ENCODE measurements at places on chromosomes 2 and 18.

GRCh38 chr2:144210076-144210475 is 309.8 kb downstream of the ZEB2 start:
- DNase-seq = no peak

DNA sequence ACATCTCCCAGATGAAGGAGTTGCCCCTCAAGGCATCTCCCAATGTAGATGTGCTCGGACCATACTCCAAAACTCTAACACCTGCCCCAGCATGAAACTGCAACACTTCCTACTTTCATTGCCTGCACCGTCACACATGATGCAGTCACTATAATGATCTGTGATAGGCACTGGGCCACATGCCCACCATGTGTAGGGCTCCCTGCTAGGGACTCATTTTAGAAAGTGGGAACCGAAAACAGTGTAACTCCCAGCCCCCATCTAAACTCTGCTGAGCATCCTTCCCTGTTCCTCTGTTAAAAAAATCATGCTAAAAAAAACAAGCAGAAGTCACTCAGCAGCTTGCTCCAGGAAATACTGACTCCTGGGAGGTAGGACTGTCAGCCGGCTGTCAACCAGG is 496.1 kb upstream of the RAB6C start:
- no peak for DNase-seq

DNA sequence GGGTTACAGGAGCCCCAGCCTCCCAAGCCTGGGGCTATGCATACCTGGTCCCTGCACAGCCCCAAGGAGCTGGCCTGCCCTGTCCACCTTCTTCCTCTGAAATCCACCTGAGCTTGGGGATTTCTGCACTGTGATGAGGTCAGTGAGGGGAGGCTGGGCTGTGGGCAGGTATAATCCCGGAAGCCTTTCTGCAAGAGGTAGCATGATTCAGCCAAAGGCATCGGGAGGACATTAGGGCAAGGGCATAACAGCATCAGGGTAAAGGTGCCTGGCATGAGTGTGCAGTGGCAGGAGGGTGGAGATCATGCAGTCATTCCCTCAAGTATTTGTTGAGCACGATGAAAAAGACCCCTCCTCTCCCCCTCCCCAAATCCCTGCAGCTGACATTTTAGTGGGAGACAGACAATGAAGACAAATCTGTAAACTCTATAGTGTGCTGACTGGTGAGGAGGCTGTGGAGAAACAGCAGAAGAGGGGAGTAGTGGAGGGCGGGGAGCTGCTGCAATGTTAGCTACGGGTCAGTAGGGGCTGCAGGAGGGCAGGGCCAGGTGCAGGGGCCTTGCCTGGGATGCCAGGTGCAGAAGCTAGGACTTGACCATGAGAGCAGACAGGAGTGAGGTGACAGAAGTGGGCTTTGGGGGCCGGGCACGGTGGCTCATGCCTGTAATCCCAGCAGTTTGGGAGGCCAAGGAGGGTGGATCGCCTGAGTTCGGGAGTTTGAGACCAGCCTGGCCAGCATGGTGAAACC is 18.7 kb downstream of the ZFP36L2 start:
- no peak for DNase-seq

DNA sequence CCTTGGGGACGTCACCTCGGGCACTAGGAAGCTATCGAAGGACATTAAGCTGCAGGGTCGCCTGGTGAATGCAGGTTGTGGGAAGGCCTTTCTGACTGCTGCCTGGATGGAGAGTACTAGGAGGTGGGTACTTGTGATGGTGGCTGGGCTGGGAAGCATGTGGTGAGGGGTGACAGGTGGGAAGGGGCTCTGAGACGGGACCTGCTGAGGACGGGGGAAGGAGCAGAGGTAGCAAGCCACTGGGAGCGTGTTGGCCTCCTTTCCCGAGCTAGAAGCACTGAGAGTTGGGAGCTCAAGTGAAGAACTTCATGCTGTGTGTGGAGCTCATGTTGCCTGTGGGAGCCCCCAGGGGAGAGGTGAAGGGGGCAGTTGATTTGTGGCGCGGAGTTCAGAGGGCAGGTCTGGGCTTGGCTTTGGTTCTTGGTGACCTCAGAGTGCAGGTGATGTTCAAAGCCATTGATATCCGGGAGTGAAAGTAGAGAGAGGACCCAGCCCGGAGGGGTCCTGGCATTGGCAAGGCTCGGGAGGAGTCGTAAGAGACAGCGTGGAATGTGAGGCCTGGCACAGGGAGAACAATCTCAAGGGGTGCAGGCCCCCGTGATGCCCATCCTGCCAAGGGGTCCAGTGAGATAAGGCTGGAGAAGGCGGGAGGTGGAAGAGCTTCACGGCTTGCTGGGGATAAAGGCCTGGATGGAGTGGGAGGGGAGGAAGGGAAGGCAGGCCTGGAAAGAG is 13.2 kb downstream of the MROH2A start:
- DNase-seq = no peak

- DNase-seq = no peak
These were observed 108.7 kb downstream of the XRCC5 start for GRCh38 chr2:216217904-216218260.

GRCh38 chr18:79546781-79547272 is 132.8 kb upstream of the CTDP1 start:
- DNase-seq = no peak

DNA sequence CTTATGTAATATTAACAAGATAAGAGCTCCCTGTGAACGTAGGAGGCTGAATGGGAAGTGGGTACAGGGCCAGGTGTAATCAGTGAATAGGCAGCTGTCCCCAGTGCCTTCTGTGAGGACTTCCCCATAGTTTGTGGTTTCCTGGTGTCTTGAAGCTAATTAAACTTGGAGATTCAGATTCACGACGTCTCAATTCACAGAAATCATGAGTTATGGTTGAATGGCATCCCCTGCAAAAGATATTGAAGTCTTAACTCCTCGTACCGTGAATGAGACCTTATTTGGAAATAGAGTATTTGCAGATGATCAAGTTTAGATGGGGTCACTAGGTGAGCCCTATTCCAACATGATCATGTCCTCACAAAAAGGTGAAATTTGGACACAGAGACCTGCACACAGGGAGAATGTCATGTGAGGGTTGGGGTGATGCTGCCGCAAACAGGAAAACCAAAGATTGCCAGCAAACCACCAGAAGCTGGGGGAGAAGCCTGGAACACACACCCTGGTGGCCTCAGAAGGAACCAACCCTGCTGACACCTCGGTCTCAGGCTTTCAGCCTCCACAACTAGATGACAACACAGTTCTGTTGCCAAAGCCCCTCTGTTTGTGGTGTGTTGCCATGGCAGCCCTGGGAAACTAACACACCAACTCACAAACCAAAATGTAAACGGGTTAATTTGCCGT is 13.2 kb downstream of the ARL4C start:
- DNase-seq = no peak

- DNase-seq = no peak
These were observed 593.5 kb downstream of the BCL11A start for GRCh38 chr2:59959944-59960343.

- DNase-seq = no peak
These were observed 780.8 kb upstream of the GCFC2 start for GRCh38 chr2:76491503-76491902.

DNA sequence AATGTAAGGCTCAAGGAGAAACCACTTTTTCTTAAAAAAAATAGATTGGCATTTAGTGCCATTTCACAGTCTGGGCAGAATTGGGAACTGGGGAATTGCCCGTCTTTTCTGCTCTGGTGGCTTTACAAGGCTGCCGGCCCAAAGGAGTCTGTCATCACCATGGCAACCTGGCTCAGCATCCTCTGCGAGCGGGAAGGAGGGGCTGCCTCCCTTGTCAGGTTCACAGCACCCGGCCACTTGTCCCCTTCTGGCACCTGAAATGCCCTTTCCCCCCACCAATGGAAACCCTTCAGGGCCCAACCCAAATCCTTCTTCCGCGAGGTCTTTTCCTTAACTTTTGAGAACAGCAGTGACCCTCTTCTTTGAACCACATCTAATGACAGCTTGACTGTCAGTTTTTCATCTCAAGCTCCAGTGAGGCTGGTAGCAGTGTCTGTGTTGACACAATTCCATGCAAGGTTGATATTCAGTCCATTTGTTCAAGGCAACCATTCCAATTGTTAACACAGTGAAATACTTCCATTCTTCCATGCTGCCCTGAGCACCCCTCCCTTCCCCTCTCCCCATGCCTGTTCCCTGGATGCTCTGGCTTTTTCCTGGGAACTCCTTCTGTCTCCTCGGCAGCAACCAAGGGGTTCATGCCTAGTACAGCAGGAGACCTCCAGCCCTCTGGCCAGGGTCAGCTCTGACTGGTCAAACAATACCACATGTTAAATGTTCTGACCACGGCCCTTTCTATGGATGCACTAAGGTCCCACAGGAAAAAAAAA is 79.6 kb downstream of the DNER start:
- no peak for DNase-seq

DNA sequence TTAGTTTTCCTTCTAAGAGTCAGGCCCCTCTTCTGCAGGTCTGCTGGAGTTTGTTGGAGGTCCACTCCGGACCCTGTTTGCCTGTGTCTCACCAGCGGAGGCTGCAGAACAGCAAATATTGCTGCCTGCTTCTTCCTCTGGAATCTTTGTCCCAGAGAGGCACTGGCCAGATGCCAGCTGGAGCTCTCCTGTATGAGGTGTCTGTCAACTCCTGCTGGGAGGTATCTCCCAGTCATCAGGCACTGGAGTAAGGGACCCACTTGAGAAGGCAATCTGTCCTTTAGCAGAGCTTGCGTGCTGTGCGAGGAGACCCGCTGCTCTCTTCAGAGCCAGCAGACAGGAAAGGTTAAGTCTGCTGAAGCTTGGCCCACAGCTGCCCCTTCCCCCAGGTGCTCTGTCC is 4.8 kb downstream of the REG1B start:
- no peak for DNase-seq

DNA sequence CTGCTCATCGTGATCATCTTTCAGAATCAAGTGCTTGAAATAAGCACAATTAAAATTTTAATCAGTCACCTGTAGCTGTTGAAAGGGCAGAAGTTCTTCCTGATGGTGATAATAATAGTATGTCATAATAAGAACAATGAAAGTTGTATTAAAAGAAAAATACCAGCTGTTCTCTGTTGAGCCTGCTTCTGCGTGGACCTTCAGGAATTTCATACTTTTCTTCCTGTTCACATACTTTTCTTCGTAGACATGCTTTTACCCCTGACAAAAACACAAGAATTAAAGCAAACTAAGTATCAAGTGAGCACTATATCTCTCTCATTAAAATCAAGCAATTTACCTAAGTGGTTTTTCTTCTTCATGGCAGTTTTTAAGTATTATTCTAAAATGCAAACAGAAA is 79.2 kb downstream of the BARD1 start:
- DNase-seq = no peak

DNA sequence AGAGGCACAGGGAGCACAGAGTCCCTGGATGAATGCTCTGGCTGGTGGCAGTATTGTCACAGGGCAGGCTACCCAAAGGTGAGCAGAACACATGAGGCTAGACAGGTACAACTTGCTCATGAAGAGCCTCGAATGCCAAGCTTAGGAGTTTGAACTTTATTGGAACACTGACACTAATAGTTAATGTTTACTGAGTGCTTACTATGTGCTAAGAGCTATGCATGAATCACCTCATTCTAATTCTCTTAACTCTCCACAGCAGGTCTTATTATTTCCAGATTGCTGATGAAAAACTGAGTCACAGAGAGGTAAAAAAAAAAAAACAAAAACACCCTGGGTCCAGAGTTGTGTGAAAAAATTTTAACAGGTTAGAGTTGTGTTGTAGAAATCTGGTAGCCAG is 6.1 kb upstream of the EMX1 start:
- no peak for DNase-seq

DNA sequence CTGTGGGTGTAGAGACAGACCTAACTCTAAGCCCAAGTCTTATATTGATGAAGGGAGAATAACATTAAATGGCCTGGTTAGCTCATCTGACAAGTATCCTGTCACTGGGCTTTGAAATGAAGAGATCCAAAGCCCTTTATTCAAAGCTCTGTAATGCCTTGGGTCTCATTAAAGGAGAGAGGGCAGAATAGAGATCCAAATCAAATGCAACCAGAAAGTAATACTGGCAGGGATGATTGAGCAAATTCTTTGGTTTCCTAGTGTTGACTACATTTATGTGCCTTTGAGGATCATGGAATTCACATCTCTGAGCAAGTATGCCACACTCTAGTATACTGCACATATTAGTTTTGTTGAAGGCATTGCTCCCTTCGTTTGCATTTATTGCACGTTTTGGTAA is 147.9 kb upstream of the CAVIN2 start:
- no peak for DNase-seq

DNA sequence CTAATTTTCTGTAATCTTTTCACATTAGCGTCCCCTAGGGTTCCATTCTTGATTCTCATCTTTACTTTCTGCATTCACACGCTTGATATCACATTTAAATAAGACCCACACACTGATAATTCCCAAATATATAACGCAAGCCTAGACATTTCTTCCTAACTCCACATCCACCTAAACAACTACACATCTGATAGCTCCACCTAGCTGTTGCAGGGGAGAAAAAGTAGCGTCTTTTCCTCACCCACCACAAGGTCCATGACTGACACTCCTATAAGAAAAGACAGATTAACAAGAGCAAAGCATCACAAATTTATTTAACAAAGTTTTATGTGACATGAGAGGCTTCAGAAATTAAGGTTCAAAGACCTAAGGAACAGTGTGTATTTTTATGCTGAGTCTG is 862.2 kb upstream of the DDX18 start:
- DNase-seq = no peak

- DNase-seq = no peak
These were observed 157.3 kb downstream of the ACKR3 start for GRCh38 chr2:236726701-236727450.

- no peak for DNase-seq
These were observed 205.9 kb downstream of the PTGR3 start for GRCh38 chr18:75003039-75003438.

Data from SW 1271 (cell line).